ENCODE measurements at places on chromosomes 13 and 19.
A peak's percentile ranks its signal among the peaks of the same experiment; 100 is the strongest.

DNA sequence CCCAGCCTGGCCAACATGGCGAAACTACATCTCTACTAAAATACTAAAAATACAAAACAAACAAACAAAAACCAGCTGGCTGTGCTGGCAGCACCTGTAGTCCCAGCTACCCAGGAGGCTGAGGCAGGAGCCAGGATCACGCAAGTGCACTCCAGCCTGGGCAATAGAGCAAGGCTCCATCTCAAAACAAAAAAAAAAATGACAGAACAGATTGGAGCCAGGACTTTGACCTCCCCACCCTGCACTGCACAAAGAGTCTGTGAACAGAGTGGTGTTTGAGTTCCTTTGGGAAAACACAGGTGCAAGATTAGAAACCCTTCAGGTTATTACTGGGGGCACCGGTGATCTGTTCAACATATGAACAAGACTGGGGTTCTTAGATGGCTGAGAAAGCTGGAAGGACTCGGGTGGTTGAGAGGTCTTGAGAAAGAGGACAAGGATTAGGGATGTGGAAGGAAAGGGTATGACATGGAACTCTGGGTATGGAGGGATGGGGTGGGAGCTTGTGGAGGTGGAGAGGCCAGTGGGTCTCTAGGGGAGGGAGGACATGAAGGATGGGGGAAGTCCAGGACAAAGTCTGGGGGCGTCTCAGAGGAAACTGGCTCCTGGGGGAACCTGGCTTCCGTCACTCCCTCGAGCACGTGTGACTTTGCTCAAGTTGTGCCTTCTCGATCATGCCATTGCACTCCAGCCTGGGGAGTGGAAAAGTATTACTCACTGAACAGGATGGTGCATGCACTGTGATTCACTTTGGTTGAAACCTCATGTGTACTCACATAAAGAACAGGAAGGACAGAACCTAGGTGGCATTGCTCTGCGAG is 25.9 kb downstream of the RCN3 start:
- no peak for DNase-seq

DNA sequence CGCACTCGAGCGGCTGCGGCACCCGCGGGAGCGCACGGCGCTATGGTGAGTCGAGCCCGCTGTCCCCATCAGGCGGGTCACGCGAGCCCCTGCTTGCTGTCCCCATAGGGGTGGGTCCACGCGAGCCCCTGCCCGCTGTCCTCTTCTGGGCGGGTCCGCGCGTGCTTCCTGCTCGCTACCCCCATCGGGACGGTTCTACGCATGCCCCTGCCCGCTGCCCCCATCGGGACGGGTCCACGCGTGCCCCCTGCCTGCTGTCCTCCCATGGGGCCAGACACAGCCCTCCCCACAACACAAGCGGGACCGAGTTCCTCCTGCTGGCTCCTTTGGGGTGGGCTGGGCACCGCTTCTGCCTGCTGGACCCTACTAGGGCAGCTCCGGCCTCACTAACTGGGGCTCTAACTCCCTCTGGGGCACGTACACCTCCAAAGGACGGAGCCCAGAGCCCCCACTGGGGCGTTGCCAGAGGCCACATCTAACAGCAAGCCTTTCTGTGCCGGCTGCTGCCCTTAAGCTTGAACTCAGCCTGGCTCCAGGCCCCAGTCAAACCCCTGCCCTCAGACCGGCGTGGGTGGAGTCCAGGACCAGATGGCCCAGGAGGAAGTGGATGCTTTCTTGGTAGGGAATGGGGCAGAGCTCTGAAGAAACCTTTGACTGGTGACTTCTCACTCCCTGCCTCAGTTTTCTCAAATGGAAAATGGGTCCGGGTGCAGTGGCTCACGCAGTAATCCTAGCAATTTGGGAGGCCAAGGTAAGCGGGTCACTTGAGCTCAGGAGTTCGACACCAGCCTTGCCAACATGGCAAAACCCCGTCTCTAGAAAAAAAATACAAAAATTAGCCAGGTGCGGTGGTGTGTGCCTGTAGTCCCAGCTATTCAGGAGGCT is 722 bp downstream of the COLGALT1 start:
- peak; percentile 68 for DNase-seq

DNA sequence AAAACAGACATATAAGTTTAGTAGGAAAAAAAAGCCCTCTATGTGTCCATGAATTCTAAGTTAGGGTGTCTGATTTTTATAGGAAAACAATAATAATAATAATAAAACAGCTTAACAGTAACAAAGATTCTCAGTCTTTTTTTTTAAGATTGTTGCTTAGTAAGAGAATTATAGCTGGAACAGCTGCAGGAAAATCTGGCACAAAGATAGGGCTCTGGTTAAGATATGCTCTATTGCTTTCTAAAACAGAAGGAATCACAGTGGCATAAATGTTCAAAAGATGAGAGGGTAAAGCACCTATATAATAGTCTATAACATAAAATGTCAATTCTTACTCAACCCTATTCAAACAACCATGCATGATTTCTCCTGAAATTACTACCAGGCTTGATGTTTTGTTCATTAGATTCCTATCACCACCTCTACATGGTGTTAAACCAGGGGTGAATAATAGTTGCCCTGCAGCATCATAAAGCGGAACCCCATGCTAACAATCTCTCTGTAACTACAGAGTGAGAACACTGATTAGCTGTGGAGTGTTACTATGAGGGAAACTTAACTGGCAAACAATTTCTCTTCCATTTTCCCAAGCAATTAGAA is 541.4 kb upstream of the MIR17HG start:
- no peak for DNase-seq

- DNase-seq, result no peak
Observed at GRCh38 chr13:35014606-35015213, 72.6 kb downstream of the NBEA start.

GRCh38 chr19:10432736-10433130 is 12.4 kb downstream of the PDE4A start:
- DNase-seq, result no peak

GRCh38 chr19:46602392-46603194 is 1.5 kb downstream of the CALM3 start:
- DNase-seq, result no peak

GRCh38 chr13:43414111-43414510 is 372.7 kb downstream of the ENOX1 start:
- no peak for DNase-seq

DNA sequence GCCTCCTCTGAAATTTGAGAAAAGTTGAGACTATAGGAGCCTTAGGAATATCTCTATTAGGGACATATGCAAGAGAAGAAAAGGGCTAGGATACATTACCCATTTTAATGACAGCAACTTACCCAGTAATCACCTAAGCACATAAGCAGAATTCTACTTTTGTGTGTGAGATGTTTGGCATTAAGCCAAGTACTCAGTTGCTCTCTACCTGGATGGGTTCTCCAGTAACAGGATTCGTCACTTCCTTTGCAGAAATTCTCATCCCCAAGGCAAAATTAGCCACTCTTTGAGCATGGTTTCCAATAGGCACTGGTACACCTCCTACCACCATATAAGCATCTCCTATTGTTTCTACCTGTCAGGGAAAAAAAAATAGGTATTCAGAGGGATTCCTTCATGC is 95.1 kb downstream of the C13orf42 start:
- no peak for DNase-seq

GRCh38 chr19:10823690-10824089 is 12.3 kb downstream of the TMED1 start:
- no peak for DNase-seq

DNA sequence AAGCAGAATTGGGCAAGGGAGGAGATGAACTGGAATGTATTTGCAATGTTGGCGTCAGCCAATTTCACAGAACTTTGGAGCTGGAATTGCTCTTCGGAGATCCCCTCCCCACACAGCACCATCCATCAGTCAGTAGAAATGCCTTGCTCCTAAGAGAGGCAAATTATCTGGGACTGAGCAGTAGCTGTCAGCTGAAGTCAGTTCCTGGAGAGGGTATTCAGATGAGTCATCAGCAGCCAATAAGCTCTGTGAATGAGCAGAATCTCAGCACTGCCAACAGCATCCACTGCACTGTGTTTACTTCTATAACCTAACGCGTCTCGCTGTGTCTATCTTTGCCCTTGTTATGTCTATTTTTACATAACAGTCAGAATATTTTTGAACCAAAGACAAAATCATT is 213.7 kb downstream of the SLITRK5 start:
- DNase-seq, result no peak

DNA sequence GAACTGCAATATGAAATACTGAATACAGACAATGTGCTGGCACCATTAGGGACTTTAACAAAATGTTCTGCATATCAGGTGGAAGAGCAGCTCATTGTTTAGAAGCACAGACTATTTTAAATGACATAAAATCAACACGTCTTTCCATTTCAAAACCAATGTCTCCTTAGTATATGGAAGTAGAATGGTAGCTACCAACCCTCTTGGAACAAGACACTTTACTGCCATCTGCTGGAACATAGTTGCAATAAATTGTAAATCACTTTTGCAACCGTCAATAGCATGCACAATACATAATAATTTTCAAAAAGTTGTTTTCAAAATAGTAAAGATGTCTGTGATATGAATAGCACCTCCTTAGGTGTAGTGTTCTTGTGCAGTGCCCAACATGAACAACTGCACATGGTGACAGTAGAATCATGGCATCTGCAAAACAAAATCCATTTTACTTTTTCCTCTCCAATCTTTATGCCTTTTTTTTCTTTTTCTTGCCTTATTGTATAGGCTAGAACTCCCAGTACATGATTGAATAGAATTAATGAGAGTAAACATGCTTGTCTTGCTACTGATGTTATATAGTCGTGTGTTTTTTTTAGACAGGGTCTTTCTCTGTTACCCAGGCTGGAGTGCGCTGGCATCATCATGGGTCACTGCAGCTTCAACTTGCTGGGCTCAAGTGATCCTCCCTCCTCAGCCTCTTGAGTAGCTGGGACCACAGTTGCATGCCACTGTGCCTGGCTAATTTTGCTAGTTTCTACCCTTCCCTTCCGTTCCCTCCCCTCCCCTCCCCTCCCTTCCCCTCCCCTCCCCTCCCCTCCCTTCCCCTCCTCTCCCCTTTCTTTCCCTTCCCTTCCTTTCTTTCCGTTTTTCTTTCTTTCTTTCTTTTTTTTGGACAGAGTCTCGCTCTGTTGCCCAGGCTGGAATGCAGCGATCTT is 7.8 kb upstream of the LYPD5 start:
- peak; percentile 66 for DNase-seq

DNA sequence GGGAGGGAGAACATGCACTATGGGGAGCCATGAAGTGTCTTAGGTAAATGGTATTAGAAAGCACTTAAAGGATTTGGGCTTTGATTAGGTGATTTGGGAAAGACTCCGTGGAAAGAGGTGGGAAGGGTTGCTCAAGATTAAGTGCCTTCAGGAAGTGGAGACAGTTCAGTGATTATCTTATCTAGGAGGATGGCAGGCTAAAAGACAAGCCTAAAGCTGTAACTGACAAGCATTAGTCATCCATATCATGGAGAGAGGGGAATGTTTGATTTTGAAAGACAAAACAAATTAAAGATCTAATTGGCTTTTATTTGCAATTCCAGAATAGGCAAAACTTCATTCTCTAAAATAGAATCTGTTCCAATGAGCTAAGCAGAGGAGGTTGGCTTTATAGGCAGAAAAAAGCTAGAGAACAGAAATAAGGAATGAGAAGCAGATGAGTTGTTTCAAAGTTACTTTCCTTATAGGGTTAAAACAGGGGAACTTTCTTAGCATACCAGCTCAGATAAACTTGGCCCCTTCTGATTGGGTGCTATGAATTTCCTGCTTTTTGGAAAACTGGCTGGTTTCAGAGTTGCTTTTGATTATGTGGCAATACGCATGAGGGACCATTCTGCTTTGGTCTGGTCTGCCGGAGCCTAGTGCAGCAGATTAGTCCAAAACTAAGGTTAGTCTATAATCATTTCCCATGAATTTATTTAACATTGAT is 1.8 kb upstream of the DIAPH3 start:
- DNase-seq, result no peak

DNA sequence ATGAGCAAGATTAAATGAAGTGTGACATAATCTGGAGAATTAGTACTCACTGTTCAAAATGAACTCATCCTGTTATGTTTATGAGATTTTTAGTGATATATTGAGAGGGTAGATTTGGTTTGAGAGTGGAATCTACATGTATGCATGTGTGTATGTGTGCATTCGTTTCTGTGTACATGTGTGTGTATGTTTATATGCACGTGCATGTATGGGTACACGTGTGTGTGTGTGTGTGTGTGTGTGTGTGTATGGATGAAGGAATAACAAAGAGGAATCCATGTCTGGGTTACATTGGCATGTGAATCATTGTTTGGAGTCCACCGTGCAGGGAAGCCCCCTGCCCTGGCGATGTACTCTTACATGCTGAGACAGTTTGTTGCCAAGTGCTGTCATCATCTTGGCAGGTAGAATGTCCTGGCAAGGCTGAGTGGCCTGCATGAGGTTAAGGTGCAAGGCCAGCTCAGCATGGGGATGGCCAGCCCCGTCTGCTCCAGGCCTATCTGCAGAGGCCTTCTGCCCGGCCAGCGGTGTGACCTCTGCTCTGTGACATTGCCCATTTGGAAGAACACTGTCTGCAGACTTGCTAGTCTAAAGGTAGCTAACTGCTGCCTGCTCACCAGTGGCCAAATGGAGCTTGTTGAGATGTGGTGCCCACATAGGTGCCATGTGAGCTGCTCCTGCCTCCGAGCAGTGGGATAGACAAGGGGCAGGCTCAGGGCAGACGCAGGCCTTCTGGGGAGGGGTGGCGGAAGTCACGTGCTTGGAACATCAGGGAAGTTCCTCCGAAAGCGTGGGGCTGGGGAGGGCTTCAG is 222.3 kb downstream of the TEX29 start:
- no peak for DNase-seq

DNA sequence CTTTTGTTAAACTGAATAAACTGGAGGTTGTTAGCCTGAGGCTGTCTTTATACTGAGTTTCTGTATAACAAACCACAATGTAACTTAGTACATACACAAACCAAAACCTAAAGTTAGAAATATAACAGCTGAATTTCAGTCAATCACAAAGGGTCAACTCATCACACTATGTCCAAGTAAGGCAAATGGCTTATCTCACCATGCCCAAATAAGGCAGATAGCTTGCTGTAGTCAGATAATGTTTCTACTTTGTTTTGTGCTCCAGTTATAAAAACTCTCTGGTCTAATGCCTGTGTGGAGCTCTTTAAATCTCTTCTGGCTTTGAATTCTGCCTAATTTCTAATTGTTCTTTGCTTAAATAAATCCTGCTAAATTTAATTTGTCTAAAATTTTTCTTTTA is 1323.4 kb upstream of the ATXN8OS start:
- no peak for DNase-seq

- no peak for DNase-seq
Observed at GRCh38 chr13:48782429-48782840, 128.7 kb downstream of the CYSLTR2 start.

GRCh38 chr13:99746637-99747402 is 224.7 kb downstream of the ZIC5 start:
- DNase-seq, result no peak

Measured in GM12865 (cell line).